ENCODE measurements at places on chromosomes 5 and 9.

DNA sequence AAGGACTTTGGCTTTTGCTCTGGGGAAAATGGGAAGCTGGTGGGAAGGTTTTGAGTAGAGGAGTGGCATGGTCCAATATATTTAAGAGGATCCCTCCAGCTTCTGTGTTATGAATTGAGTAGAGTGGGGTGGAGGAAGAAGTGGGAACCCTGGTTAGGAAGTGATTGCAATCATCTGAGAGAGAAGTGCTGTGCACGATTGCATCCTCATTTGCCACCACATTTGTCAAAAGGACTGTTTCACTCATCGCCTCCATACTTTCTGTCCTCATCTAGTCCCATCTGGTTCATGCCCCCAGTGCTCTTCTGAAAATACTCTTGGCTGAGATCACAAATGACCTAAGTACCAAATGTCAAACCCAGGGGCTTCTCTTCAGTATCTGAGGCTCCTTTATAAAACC is 192.1 kb downstream of the RAB3C start:
- DNase-seq: no peak

GRCh38 chr5:142478113-142478512 is 153.3 kb upstream of the SPRY4 start:
- DNase-seq: no peak

GRCh38 chr9:123925819-123926218 is 4.1 kb downstream of the DENND1A start:
- DNase-seq: no peak

DNA sequence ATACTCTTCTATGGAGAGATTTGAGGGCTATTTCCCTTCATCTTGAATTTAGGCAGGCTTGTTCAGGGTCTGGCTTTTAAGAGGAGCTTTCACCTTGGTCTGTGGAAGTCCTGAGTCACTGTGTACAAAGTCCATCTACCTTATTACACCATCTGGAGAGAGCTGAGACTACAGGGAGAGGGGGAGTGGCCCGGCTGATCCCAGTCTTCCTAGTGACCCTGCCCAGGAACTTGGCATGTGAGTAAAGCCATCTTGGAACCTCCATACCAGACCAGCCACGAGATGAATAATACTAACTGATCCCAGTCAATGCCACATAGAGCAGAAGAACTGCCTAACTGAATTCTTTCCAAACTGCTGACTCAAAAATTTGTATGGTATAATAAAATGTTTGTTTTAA is 8.4 kb upstream of the IL6ST start:
- DNase-seq: no peak

GRCh38 chr9:126927419-126927818 is 12.8 kb downstream of the RALGPS1 start:
- DNase-seq: no peak

- DNase-seq: no peak
Observed at GRCh38 chr9:125161284-125161918, 18.1 kb upstream of the SCAI start.

GRCh38 chr5:77301447-77301883 is 91.0 kb downstream of the PDE8B start:
- DNase-seq: no peak

GRCh38 chr5:90325093-90325492 is 84.5 kb downstream of the CETN3 start:
- no peak for DNase-seq

- no peak for DNase-seq
Observed at GRCh38 chr9:117958726-117959125, 254.5 kb downstream of the TLR4 start.

- no peak for DNase-seq
Observed at GRCh38 chr5:132867046-132867451, 607 bp downstream of the UQCRQ start.

DNA sequence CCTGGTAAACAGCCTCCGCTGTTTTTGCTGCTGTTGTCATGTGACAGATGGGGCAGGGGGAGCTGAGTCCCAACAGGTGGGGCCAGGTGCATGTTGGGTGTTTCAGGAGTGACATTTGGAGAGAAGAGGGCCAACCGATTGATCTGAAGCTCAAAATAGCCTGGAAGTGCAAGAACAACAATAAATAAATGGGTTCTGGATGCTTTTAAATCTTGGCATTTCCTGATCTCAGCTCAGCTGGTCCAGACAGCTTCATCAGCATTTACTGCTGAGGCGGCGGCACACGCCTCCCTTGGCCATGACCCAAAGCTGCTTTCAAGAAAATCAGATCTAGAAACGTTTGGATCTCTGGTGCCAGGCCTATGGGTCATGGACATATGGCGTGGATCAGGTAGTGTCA is 70.5 kb downstream of the PPARGC1B start:
- no peak for DNase-seq

GRCh38 chr5:115787426-115787825 is 29.0 kb downstream of the CDO1 start:
- DNase-seq: no peak

All from ELF-1 (cell line).